ENCODE measurements at places on chromosomes 2 and 18. TPM values are rescaled to one million over a fixed set of nuclear protein-coding genes. Genes with fewer than 3 reads are reported as not detected.

The PXDN gene
- 59.8 TPM for total RNA-seq

DNA sequence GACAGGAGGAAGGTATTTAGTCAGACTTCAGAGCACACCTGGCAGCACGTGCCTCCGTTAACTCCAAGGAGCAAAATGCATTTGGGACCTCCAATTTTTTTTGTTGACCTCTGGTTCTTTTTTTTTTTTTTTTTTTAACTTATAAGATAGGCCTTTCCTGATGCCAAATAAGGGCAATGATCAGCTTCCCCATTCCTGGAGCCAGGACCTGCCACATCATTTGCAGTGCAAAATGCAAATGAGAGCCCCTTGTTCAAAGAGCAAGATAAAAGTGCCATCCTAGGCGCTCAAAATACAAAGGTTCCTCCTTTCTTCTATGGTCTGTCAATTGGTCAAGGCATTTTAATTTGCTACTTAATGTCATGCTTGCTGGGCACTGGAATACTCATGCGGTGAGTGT is 133.2 kb upstream of the REV1 start:
- no peak for DNase-seq

The RGPD3 gene
- total RNA-seq = not detected

- DNase-seq = no peak
Observed at GRCh38 chr2:10947005-10947440, 35.3 kb downstream of the KCNF1 start.

DNA sequence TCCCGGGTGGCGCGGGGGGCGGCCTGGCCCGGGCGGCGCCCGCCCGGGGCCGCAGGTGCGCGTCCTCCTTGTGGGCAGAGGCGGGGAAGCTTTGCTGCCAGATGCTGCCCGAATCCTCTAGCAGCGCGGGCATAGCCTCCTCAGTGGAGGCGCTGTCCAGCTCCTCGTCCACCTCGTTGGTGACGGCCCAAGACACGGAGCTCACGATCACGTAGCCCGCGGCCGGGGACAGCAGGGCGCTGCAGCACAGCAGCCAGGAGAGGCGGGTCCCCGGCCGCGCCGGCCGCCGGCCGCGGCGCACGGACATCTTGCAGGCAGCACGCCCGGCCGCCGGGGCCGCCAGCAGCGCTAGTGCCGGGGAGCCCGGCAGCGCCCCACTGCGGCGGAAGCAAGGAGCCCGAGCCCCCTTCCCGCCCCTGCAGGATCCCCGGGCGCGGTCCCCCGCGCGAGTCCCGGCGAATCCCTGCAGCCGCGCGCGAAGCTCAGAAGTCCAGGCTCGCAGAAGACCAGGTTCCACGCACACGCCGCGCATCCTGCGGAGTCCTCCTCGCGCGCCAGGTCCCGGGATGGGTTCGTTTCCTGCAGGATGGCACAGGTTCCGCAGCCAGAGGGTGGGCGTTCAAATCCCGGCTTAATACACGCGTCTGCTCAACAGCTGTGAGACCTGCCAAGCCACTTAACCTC is at the start of gene CREG2:
Gene CREG2 (minus strand): TSS at position 353 of the 684 bp plus-strand sequence. CDS start 46 bp downstream, at position 307.
- peak; percentile 90 for DNase-seq

The DUSP28 gene
- 1.8 TPM for total RNA-seq

DNA sequence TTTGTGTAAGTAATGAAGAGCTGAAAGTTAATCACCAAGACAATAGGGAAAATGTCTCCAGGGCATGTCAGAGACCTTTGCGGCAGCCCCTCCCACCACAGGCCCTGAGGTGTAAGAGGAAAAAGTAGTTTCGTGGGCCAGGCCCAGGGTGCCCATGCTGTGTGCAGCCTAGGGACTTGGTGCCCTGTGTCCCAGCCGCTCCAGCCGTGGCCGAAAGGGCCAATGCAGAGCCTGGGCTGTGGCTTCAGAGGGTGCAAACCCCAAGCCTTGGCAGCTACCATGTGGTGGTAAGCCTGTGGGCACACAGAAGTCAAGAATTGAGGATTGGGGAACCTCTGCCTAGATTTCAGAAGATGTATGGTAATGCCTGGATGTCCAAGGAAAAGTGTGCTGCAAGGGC is 52.5 kb downstream of the CENPO start:
- no peak for DNase-seq

GRCh38 chr2:128158176-128158575 is 67.2 kb downstream of the UGGT1 start:
- DNase-seq = no peak

GRCh38 chr2:99644419-99644787 is 154.6 kb upstream of the REV1 start:
- DNase-seq = no peak

The ARL4C gene
- total RNA-seq = 3.6 TPM

Data from stomach (tissue), 19 donors.